Stimulated activated CD8-positive, alpha-beta memory T cell treated with anti-CD3 and anti-CD28 coated beads, Interleukin-4, amount 100 ng/mL, for 1 hour (primary cell): ENCODE measurements at places on chromosomes 2 and 18.

- no peak for DNase-seq
Observed at GRCh38 chr2:44543773-44544725, 182.3 kb downstream of the CAMKMT start.

GRCh38 chr18:68220458-68220857, 494.4 kb downstream of the TMX3 start:
- DNase-seq: no peak

DNA sequence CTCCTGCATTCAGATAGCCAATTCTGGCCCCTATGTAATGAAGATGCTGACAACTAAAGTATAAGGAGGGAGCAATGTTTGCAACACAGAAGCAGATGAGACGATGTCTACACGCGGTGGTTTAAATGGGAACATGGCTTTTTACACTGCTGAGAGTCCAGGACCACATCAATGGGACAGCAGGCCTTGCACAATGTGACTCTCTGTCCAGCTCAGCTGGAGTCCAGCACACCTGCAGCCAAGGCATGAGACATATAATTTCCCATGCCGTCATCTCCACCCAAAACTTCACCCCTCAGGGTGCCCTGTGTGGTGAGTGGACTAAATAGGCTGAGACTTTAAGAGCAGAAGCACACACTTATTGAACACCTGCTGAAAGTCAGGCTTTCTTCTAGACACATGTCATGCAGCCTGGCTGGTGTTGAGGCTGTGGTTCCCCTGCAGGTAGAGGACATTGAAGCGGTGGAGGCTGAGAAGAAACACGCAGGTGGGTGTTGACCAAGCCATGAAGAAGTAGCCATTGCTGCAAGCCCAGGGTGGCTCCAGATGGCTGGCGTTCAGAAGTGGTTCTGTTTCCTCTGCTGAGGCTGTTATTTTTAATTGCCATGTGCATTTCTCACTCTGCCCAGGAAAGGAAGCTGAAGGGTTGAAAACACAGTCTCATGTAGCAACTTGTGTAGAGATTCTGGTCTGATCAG, 345.6 kb downstream of the MYCN start:
- no peak for DNase-seq

GRCh38 chr2:45794134-45794617, 142.7 kb downstream of the PRKCE start:
- no peak for DNase-seq

- DNase-seq: no peak
Observed at GRCh38 chr2:18950361-18950851, 361.0 kb upstream of the NT5C1B start.

DNA sequence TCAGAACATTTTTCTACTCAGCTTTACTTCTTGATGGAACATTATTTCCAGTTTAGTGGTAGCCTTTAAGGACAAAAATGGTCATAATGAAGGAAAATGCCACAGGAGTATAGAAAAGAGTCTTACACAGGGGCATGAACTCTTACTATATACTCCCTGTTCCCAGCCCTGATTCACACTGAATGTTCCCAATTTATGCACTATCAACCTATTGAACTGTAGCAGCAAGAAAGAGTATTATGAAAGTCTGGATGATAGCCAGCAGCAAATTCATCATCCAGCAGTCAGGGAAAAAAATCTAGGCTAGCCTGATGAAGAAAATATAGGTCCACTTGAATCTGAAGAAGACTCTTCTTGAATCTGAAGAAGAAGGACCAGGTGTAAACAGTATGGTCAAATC, 1170.3 kb upstream of the CHAC2 start:
- DNase-seq: no peak

GRCh38 chr2:88857951-88858411, 166.5 kb downstream of the RPIA start:
- no peak for DNase-seq

DNA sequence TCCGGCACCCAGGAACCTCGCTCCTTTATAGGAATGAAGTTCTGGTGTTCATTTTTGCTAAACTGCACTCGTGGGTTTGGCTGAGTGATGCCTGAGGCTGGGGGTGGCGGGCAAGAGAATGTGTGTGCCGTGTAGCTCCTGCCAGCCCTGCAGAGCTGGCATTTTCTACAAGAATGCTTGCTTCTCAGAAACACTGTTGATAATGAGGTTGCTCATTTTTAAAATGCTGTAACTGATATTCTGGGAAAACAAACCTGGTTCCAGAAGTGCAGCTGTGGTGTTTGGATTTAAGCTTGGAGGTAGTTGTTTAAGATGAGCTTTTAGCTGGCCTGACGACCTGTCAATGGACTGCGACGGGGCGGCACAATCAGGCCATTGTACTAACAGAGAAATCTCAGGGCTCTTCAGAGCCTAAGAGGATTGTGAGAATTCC, 511.9 kb upstream of the TNP1 start:
- DNase-seq: no peak

GRCh38 chr2:109239720-109240119, 110.7 kb downstream of the SH3RF3 start:
- no peak for DNase-seq
